ENCODE measurements at places on chromosomes 4 and X. TPM values are rescaled to one million over a fixed set of nuclear protein-coding genes. Genes with fewer than 3 reads are reported as not detected.

DNA sequence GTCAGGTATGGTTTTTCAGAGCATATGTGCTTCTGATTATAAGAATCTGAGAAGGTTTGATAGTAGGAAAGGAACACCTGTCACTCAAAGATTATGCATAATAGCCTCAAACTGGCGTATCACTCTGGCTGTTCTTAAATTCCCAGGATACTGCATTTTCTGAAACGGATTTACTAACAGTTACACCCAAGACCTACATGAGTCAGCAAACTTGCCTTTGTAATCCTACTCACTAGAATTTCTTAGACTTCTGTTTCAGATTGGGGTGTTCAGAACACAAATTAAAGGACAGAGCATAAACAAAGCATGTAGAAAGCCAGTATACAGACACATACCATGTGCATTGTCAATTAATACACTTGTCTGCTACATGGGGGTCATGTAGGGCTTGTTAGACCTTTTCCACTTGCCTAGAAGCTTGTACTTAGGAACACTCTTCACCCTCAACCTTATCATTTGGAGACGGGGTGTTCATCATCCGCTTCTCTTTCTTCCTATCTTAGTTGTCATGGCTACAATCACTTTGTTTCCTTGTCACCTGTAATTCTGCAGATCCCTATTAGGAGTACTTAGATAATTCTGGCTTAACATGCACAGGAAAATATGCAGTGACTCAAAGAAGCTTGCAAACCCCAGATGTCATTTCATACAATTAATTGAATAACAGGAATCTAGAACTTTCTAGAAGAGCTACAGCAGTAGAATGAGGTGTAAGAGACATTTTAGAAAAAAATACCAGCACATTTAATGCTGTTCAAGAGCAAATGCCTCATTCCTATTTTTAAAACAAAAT lies 593.0 kb upstream of the TENM3 start:
- no peaks in the 10 kb centered on the region for H3K36me3 ChIP-seq
- no peak for DNase-seq
- H3K27ac ChIP-seq = no peak overlapping the region
- no peaks in the 10 kb centered on the region for H3K27me3 ChIP-seq

GRCh38 chr4:129926936-129927335 lies 831.0 kb downstream of the C4orf33 start:
- H3K27ac ChIP-seq = no peak overlapping the region
- H3K4me1 ChIP-seq = no peaks in the 10 kb centered on the region
- no peak overlapping the region for H3K4me3 ChIP-seq
- no peaks in the 10 kb centered on the region for H3K36me3 ChIP-seq

Gene CLIC2
- total RNA-seq = 64.0 TPM

- H3K27ac ChIP-seq = peak overlapping the region; percentile 36
- no peaks in the 10 kb centered on the region for H3K27me3 ChIP-seq
- DNase-seq = no peak
- H3K4me1 ChIP-seq = no peaks in the 10 kb centered on the region
Measured at GRCh38 chrX:45807572-45808425, 607.1 kb upstream of the DIPK2B start.

GRCh38 chr4:1080961-1081688 lies 32.2 kb downstream of the RNF212 start:
- DNase-seq = no peak
- H3K27ac ChIP-seq = no peak overlapping the region
- H3K27me3 ChIP-seq = peaks cover 6% of the 10 kb centered on the region
- no peaks in the 10 kb centered on the region for H3K36me3 ChIP-seq
- H3K4me3 ChIP-seq = no peak overlapping the region

- H3K27me3 ChIP-seq = no peaks in the 10 kb centered on the region
- no peaks in the 10 kb centered on the region for H3K4me1 ChIP-seq
- no peak for DNase-seq
- no peak overlapping the region for H3K4me3 ChIP-seq
- no peak overlapping the region for H3K27ac ChIP-seq
Measured at GRCh38 chr4:72326692-72327632, 242.1 kb downstream of the ADAMTS3 start.

- peaks cover 3% of the 10 kb centered on the region for H3K36me3 ChIP-seq
- no peak overlapping the region for H3K27ac ChIP-seq
- no peaks in the 10 kb centered on the region for H3K27me3 ChIP-seq
- peaks cover 6% of the 10 kb centered on the region for H3K4me1 ChIP-seq
Measured at GRCh38 chr4:153555730-153556434, 89.7 kb downstream of the TMEM131L start.

DNA sequence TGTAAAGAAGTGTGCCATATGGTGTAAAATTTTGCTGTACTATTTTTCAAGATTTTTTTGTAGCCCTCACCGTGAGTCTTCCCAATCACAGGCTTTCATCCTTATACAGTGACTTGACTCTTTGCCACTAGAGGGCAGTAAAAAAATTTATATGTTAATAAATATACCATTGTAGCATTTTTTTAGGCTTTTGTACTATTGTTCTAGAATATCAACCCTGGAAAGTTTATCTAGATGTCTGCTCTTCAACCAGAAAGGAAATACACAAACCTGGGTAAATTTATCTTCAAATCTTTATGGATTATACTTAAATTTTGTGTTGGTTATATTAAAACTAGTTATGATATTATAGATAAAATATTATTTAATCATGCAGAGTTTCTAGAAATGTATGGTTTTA lies 235.3 kb downstream of the TENM3 start:
- H3K27ac ChIP-seq = no peak overlapping the region
- DNase-seq = no peak
- H3K36me3 ChIP-seq = no peaks in the 10 kb centered on the region
- H3K27me3 ChIP-seq = no peaks in the 10 kb centered on the region
- no peaks in the 10 kb centered on the region for H3K4me1 ChIP-seq

Gene NOX1
- not detected for total RNA-seq

GRCh38 chrX:51598899-51599298 lies 19.8 kb downstream of the CENPVL3 start:
- no peaks in the 10 kb centered on the region for H3K27me3 ChIP-seq
- H3K36me3 ChIP-seq = no peaks in the 10 kb centered on the region
- no peak overlapping the region for H3K27ac ChIP-seq
- no peak for DNase-seq
